Right ventricle myocardium inferior (tissue), 1 donor: ENCODE measurements at places on chromosomes 3 and 15. TPM values are rescaled to one million over a fixed set of nuclear protein-coding genes. Genes with fewer than 3 reads are reported as not detected.

The CP gene
- 3.4 TPM for total RNA-seq

The NRROS gene
- total RNA-seq = 3.1 TPM

The MNS1 gene
- 1.0 TPM for total RNA-seq

The TGM5 gene
- not detected for total RNA-seq

The COL8A1 gene
- total RNA-seq = 14.1 TPM

DNA sequence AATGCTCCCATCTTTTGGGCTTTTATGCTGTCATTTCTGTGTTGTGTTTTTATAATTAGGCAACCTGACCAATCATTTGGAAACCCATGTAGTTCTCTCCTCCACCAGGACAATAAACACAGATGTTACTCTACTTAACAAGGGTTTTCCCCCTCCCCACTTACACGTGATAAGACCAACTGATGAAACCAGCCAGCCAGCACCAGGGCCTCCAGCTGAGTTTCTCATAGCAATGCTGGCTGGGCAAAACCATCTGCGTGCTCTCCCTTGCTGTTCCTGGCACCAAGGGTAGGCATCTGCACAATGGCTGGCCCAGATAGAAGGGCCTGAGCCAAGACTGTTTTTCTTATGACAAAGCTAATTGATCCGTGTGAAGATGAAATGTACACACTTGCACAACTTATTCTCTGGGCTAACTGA is 310.4 kb downstream of the PLCL2 start:
- DNase-seq = no peak

GRCh38 chr3:82085356-82085755 is 323.9 kb upstream of the GBE1 start:
- DNase-seq = no peak

- DNase-seq = no peak
These were observed 42.4 kb downstream of the CP start for GRCh38 chr3:149179220-149179619.

DNA sequence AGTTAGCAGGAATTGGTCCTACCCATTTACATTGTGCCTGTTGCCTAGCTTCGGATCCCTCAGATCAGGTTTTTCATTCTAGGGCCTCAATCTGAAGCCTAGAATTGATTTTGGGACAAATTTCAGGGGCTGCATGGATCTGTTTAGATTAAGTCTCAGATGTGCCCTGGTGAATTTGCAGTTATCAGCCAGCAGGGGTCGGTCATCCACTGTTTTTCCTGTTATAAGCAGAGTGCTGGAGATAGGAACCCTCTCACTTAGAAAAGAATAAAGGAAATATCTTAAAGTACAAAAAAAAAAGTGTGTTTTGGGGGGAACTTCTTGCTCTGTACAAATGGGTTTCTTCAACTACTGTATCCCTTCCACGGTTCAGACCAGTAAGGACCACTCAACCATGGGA is 212.5 kb downstream of the BCHE start:
- DNase-seq = no peak

GRCh38 chr15:72797338-72797689 is 13.8 kb upstream of the ADPGK start:
- DNase-seq = no peak

- no peak for DNase-seq
These were observed 107.5 kb downstream of the SRGAP3 start for GRCh38 chr3:9141928-9142289.

DNA sequence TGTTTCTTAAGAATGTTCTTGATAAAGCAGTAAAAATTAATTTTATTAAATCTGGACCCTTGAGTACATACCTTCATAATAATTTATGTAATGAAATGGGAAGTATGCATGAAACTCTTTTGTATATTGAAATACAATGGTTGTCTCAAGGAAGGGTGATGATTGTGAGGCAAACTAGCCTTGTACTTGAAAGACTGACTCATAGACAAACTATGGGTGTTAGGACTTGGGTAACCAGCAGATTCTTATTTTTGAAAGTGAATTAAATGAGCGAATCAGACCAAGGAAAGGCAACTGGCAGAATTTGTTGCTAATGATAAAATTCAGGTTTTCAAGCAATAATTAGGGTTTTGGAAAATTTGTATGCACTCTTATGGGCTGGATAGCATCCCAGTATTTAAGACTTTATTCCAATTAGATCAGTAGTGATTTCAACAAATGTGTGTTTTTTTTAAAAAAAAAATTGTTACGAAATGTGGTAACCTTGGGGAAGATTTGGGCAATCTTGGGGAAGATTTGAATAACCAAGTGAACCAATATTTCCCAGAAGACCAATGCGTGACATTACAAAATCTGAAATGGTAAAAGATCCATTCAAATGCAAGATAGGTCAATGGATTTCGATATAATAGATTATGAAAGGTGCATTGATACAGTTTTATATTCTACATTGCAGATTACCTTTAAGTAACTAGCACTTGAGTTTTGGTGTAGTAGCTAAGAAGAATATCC is 42.0 kb downstream of the ATP2C1 start:
- DNase-seq = no peak

DNA sequence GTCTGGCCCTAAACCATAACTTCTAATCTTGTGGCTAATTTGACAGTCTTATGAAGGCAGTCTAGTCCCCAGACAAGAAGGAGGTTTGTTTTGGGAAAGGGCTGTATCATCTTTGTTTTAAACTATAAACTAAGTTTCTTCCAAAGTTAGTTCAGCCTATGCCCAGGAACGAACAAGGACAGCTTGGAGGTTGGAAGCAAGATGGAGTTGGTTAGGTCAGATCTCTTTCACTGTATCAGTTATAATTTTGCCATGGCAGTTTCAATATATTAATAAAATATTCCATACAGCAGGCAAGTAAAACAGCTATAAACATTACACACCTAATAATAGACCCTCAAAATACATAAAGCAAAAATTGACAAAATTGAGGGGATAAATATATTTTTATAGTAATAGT is 13.1 kb upstream of the ZNF662 start:
- no peak for DNase-seq
